ENCODE measurements at places on chromosomes 5 and 9.

GRCh38 chr5:68273717-68274409 lies 58.3 kb downstream of the PIK3R1 start:
- DNase-seq = no peak

GRCh38 chr9:123344192-123344949 lies 11.6 kb upstream of the CRB2 start:
- no peak for DNase-seq

- DNase-seq = no peak
These were observed 42.4 kb upstream of the ELL2 start for GRCh38 chr5:96004087-96004486.

GRCh38 chr9:752681-753200 lies 88.8 kb upstream of the DMRT1 start:
- no peak for DNase-seq

DNA sequence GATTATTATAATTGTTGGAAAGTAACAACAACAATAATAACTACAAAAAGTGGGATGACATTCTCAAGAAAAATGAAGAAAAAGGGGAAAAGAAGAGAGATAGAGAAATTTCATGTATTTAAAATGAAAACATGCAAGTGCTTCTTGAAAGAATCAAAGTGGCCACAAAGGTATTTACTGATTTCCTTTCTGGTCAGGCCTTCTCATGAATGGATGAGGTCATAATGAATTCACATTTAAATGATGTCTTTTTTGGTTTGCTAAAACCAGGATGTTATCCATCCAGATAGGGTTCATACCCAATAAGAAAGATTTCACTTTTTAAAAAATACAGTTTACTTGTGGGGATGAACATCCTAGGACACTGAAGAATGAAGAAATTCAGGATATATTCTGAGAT lies 446.4 kb upstream of the PTGER4 start:
- no peak for DNase-seq

DNA sequence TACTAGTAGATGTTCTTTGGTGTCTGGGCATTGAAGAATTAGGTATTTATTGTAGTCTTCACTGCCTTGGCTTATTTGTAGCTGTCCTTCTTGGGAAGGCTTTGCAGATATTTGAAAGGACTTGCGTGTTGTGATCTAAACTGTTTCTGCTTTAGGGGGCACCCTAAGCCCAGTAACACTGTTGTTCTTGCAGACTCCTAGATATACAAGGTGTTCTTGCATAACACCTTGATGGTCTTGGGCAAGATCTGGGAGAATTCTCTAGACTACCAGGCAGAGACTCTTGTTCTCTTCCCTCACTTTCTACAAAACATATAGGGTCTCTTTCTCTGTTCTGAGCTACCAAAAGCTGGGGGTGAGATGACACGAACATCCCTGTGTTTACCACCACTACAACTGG lies 179.1 kb downstream of the FAM170A start:
- no peak for DNase-seq

- DNase-seq = no peak
These were observed 45.8 kb downstream of the THOC3 start for GRCh38 chr5:175922192-175922885.

DNA sequence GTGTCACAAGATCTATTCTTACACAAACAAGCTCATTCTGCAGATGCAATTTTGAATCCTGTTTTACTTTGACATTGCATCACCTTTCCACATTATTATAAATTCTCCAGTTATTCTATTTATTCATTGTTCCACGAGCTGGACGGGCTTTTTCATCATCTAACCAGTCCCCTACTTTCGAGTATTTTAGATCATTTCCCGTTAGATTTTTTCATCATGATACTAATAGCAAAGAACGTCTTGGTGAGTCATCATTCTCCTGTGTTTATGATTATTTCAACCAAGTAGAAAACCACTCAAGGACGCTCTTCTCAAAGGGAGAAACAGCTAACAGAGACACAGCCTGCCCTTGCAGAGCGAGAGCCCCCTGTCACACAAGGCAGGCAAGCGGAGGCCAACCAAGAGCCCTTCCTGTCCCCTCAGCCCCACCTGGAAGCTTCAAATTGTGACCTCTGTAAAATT lies 15.1 kb downstream of the BBLN start:
- no peak for DNase-seq

DNA sequence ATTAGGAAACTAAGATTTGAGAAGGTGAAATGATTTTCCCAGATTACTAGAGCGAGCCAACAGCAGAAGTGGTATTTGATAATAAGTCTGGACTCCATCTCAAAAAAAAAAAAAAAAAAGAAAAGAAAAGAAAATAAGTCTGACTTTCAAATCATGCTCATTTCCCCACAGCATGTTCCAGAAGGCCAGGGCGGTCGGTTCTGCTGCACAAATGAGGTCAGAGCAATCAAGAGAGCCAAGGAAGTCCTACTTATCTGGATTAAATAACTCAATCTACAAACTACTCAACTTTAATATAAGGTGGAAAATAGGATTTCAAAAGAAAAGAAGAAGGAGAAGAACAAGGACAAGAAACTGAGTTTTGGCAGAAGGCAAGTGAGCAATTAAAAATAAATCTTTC lies 130.4 kb upstream of the RASA1 start:
- no peak for DNase-seq

DNA sequence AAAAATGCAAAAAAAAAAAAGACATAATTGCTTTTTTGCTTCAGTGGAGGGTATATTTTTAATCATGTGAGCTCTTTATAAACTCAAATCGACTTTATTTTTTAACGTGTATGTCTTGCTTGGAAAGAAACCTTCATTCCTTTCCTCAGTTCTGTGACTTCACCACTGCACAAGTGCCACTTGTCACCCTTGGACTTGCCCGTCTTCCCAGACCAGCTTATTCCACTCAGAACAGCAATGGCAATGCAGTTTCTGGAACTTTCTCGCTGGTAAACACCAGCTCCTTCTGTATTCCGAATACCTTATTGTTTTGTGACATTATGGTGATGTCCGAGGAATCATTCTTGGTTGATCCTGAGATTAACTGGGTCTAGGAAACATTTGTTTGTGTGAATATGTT lies 440.5 kb upstream of the ADAMTS16 start:
- no peak for DNase-seq

DNA sequence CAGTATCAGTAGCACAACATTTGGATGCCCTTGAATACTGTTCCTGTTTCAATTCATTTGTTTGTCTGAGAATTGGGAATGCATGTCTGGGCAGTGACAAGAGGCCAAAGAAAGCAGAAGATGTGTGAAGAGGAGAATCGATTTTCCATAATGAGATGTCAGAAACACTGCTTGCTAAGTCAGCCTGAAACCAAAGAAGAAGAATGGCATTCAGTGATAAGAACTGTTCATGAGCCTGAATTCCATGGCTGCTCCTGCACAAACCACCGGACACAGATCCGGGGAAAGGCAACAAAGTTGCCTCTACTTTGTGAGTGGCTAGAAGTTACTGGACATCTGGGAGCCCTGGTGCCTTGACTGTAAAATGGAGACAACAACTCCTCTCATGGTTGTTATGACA lies 207.2 kb upstream of the RASEF start:
- DNase-seq = no peak

- DNase-seq = no peak
These were observed 250.5 kb downstream of the NR2F1-AS1 start for GRCh38 chr5:93330506-93330905.

DNA sequence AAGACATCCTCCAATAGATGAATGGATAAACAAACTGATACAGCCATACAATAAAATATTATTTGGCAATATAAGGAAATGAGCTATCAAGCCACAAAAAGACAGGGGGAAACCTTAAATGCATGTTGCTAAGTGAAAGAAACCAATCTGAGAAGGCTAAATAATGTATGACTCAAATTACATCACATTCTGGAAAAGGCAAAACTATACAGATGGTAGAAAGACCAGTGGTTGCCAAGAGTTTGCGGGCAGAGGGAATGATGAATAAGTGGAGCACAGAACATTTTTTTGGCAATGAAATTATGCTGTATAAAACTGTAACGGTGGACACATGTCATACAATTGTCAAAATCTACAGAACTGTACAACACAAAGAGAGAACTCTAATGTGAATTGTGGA lies 63.3 kb downstream of the CSF2 start:
- DNase-seq = no peak

GRCh38 chr5:1522601-1523479 lies 920 bp downstream of the LPCAT1 start:
- DNase-seq = no peak

DNA sequence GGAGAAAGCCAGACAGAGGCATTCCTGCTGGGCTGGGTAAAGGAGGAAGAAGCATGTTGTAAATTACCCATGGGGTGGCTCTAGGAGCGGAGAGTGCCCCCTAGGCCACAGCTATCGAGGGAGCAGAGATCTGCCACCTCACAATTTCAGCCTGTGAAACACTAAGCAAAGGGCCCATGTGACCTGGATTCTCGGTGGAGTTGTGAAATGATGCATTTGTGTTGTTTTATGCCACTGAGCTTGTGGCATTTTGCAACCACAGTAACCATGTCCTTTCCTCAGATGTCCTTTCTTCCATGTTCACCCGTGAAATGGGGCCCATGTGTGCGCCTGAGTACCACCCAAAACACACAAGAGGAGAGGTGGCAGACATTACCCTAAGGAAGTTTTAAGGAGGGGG lies 159.3 kb downstream of the SYK start:
- DNase-seq = no peak

- no peak for DNase-seq
These were observed 209.1 kb downstream of the TMEM232 start for GRCh38 chr5:110517396-110517795.

GRCh38 chr5:35430381-35431162 lies 187.1 kb upstream of the SPEF2 start:
- no peak for DNase-seq

- no peak for DNase-seq
These were observed 34.4 kb downstream of the RAD50 start for GRCh38 chr5:132591145-132591544.

DNA sequence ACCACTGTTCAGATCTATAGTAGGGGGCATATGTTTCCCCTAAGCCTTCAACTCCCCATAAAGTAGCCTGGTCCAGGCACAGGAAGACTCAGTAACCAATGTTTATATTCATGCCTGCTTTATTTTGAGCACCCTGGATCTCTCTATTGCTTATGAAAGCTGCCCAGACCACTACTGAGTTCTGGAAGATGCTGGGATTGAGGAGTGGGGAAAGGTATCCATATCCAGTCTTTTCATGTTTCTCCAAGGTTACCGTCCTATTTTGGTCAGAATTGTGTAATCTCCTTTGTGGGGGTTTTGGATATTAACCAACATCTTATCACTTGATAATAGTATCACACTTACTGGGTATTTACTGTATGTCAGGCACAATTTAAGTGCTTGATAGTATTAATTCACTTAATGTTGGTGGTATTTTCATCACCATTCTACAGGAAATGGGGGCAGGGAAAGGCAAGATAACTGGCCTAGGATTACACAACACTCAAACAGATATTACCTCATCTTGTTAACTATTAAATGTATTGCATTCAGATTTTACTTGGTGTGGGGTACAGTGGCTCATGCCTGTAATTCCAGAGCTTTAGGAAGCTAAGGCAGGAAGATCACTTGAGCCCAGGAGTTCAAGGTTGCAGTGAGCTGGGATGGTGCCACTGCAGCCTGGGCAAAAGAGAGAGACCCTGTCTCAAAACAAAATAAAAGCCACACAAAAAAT lies 36.3 kb downstream of the RUSC2 start:
- DNase-seq = no peak

- no peak for DNase-seq
These were observed 402.4 kb upstream of the GRAMD2B start for GRCh38 chr5:126020770-126021169.

- DNase-seq = no peak
These were observed 5.1 kb upstream of the SMIM15 start for GRCh38 chr5:61167382-61167781.

DNA sequence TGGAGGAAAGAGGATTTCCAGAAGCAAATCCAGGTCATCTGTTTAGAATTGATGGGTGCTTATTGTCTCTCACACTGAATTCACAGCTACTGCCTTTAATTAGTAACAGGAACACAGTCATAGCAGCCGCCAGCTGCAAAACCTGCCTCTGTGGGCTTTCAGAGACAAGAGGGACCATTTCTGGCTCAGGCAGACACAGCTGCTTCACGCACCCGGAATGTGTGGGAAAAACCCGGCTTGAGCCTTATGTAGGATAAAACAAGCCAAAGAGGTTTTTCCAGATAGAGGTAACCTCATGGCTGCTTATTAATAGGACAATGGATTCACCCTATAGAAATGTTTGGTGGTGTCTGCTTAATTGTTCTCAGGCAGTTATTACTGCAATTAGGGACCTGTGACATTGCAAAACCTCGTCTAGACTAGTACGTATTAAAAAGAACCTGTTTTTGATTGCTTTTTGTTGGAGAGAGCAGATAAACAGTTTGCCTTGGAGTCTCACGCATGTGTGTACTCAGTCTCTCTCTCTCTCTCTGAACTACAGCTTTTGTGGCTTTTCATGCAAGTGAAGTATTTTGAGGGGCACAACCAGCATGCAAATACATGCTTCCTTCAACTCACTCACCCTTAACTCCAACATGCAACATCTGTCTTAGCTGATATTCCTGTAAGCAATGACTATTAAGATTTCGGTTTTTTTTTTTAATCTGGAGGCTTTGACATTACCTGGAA lies 302.7 kb downstream of the PLK2 start:
- DNase-seq = no peak

DNA sequence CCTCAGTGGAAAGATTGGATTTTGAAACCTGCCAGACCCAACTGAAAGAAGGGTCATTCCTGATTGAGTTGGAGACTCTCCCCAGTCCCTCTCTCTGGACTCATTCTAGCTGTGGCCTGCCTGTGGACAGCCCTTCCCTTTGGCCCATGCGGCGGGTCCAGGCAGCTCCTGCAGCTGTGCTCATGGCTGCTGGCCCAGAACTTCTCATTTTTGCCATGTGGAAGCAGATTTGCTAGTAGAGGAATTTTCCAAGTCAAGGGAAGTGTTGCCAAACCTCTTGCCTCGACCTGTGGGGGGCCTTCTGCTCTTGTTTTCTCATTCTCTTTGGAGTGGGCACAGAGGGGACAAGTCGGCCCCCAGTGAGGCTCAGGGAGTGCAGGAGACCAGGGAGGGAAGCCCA lies 89.2 kb downstream of the ANKRD33B start:
- no peak for DNase-seq

GRCh38 chr5:142246258-142246657 lies 78.6 kb downstream of the SPRY4 start:
- DNase-seq = no peak

- DNase-seq = no peak
These were observed 7.6 kb downstream of the TPPP start for GRCh38 chr5:685262-686171.

DNA sequence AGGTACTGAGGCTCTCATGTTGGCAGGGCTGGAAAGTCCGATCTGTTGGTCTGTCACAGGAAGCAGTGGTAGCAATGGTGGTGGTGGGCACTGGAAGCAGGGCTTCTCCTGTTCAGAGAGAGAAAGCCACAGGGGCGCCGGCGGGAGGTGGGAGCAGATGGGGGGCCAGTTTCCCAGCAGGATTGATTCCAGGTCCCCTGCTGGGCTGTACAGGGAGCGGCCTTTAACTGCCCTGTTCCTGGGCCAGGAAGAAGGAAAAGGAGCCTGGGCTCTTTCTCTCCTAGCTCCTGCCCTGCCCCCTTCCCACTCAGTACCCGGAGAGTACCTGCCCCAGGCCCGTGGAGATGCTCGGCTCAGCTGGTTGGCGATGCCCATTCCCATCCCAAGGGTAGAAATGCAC lies 2.6 kb upstream of the DAB2IP start:
- no peak for DNase-seq
